ENCODE measurements at places on chromosomes 11 and 22.

- DNase-seq: no peak
These were observed 33.5 kb downstream of the NFRKB start for GRCh38 chr11:129861702-129862522.

GRCh38 chr11:124082371-124082770, 32.9 kb upstream of the VWA5A start:
- no peak for DNase-seq

DNA sequence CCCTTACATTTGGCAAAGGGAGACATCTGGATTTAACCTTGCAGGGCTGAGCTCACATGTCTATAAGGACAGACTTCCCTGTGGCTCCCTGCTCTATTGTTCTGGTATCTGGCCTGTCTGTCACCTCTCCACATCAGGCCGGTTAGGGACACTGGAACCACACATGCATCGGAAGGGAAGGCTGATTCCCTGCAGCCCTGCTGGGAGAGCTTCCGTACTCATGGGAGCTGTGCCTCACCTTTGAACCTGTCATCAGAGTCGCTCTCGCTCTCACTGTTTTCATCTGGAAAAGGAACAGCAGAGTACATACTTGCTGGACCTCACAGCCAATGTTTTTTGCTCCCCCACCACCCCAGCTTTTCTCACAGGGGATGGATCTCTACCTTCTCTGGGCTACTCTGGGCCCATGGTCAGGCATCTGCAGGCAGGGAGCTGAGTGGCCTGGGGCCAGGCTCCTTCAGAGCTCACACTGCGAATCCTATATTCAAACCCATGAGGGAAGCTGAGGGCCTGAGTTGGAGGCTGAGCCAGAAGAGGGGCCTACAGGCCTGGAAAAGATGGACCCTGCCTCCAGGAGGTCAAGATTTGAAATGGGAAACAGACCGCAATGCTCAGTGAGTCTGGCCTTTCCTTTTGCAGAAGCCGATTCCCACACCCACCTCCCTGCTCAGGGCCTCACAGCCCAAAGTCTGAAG, 31.3 kb downstream of the RPL27A start:
- DNase-seq: no peak

DNA sequence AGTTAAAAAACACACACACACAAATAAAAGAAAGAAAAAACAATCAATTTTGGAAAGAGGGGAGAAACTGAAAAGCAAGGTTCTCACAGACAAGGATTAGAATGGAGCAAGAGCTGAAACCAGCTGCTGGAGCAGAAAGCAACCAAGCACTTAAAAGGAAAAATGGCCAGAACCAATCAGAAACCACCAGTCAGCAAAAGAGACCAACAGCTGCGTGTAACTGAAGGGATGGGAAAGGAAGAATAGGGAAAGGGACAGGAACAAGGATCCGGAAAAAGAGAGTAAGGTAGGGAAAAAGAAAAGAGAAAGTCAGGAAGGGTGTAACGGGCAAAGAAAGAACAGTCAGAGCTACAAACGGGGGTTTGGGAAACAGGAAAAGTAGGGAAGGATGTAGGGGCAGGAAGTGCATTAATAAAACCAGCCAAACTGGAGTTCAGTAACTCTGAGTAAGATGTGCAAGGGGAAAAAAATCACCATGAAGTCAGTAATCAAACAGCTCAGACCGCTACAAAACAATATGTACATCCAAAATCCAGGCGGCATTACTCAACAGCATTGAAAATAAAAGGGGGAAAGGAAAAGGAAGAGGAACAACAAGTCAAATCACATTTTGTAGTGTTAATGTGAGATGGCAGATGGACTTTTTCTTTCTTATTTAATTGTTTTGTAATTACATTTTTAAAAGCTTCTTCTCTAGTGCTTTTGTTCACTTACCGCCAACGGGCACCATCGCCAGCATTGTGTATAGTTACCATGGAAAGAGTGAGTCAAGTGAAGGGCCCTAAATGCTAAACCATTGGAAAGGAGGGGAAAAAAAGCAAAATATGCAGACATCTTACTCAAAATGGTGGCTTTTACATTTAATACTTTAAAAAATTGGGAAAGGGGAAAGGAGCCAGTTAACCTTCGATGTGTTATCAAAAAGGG, 49.2 kb downstream of the APOL5 start:
- DNase-seq: no peak

- DNase-seq: no peak
These were observed 23.8 kb upstream of the ALDH3B2 start for GRCh38 chr11:67698247-67698646.

DNA sequence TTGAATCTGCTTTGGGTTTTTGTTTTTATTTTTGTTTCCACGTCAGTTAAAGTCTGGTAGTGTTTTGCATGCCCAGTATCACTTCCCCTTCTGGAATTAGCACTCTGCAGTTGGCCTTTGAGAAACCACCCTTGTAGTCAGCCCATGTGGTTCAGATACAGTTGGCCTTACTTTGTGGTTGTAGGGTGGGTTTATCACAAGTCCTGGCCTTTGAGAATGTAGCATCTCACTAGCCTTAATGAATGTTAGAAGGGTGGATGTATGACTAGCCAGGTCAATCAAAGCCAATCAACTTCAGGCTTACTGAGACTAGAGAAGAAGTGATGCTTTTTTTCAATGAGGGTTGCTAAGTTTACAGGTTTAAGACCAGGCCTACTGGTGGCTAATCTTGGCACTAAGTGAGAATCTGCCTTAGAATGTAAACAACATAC, 19.8 kb downstream of the ARL14EP start:
- no peak for DNase-seq

DNA sequence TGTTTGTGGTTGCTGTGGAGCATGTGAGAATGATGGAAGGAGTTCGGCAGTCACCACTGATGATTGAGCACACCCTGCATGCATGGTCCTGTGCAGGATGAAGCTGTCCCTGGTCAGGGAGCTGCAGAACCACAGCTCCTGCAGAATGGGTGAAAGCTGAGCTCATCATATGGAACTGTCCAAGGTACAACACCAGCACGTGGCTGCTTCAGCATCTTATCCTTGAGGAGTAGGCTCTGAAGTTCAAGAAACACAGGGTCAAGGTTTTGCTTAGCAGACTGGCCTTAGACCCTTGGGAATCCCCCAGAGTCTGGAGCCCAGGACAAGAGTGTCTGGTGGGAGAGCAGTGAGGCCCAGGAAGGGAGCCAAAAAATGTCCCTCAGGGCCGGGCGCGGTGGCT, 182.4 kb upstream of the LARGE1 start:
- no peak for DNase-seq

DNA sequence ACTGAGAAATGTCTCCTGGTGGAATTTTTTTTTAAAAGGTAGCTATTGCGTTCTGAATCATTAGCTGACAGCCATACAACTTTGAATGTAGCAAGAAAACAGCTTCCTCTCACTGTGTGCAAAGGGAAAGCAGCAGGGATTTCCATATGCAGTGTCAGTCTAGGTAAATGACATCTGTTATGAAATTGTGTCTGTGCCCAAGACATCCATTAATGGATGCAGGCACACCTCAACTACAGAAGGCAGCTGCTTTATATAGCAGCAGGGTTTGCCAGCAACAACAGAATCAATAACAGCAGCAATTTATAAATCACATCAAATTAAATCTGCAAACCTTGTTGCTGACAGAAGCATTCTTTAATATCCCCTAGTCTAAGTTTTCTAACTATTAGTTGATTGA, 745.3 kb upstream of the RAG2 start:
- DNase-seq: no peak

DNA sequence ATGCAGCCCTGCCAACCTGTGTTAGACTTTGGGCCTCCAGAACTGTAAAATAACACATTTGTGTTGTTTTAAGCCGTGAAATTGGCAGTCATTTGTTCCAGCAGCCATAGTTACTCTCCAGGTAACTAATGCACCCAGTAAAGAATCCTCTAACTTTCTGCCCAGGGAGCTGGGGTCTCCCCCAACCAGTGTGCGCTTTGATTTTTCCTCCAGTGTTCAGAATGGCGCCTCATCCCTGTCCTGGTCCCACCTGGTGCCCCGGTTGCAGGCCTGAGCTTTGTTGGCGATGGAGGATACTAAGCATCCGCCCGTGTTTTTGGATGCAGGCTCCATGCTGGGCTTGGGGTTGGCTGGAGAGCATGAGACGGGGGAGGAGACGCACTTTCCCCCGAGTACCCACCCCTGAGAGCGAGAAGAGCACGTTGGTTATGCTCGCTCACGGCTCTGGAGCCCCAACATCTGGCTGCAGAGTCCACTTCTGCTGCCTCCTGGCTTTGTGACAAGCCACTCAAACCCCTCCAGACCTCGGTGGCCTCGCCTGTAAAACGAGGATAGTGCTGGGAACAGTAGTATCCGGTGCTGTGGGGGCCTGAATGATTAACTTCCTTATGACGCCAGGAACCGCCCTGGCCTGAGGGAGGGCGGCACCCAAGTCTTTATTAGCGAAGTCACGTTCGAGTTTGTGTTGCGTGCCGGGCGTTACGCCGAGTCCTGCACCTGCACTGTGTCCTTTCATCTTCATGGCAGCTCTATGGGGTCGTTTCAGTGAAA, 25.8 kb downstream of the MRGPRD start:
- DNase-seq: no peak

GRCh38 chr11:78667461-78667860, 92.8 kb upstream of the NARS2 start:
- DNase-seq: no peak

DNA sequence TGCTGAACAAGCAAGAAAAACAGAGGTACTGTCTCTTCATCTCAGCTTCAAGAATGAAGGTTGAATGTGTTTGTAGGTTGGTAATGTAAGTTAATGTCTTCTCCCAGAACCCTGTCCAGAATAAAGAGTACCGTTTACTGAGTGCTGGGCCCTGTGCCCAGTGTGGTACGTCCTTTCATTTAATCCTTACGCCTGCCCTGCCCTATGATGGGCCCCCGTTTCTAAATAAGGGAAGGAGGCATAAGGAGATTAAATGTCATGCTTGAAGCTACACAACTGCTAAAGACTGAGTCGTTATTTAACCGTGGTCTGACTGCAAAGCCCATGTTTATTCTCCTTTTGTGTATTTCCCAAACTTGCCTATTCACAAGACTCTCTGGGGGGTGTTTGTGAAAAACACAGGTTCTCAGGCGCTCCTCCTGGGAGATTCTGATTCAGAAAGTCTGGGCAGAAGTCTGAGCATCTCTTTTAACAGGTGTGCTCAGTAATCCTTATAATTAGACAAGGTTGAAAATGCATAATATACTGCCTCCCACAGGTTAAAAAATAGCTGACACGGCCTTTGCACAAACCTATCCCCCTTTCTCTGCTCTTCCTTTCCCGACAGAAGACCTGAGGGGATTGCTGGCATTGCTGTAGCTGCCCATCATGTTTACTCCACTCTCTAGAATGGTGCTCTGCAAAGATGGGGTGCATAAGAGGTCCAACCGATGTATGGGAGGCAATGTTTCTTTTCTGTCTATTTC, 56.3 kb upstream of the ZBTB44 start:
- no peak for DNase-seq

GRCh38 chr22:37378642-37379058, 48.6 kb downstream of the ELFN2 start:
- no peak for DNase-seq

DNA sequence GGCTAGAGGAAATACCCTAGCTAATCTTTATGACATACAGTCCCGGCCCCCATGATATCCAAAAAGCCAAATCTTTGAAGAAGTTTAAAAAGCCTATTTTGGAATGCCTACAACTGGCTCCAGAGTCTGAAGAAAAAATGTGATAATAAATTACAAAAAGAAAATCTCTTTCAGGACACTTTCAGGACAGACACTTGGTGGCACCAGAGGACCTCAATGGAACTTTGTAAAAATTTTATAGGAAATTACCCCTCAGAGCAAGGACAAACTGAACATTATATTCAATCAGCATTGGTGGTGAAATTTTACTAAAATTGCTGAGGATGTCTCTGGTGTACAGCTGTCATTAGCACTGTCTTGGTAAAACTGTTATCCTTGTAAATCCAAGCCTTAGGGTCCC, 81.0 kb downstream of the CCDC73 start:
- no peak for DNase-seq

DNA sequence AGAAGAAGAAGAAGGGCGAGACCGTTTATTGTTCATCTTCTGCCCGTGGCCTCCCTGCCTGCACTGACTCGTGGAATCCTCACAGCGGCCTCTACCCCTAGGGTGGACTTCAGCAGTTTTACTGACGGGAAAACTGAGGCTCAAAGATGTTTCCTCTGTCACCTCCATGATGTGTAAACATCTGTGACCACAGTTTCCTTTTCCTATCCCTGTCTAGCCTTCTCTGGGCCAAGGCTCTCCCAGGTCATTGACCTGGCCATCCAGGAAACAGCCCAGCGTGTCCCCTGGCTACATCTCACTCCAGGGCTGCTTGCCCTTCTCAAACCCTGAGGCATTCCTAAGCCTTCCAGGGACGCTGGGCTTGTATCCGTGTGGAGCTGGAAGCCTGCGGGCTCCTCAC, 49.0 kb upstream of the GCAT start:
- no peak for DNase-seq

- DNase-seq: no peak
These were observed 434.7 kb downstream of the TBC1D22A start for GRCh38 chr22:47196881-47197772.

- DNase-seq: no peak
These were observed 271.5 kb upstream of the SESN3 start for GRCh38 chr11:95502522-95502921.

DNA sequence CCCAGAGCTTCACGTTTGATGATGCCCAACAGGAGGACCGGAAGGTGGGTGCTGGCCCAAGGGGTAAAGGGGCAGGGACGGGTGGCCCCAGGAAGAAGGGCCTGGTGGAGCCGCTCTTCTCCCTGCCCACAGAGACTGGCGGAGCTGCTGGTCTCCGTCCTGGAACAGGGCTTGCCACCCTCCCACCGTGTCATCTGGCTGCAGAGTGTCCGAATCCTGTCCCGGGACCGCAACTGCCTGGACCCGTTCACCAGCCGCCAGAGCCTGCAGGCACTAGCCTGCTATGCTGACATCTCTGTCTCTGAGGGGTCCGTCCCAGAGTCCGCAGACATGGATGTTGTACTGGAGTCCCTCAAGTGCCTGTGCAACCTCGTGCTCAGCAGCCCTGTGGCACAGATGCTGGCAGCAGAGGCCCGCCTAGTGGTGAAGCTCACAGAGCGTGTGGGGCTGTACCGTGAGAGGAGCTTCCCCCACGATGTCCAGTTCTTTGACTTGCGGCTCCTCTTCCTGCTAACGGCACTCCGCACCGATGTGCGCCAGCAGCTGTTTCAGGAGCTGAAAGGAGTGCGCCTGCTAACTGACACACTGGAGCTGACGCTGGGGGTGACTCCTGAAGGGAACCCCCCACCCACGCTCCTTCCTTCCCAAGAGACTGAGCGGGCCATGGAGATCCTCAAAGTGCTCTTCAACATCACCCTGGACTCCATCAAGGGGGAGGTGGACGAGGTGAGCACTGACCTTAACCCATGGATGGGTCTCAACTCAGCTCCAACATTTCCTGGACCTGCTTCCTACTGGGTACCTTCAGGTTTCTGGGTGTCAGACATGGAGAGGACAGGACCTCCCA, 2.0 kb downstream of the RIC8A start:
- DNase-seq: no peak

GRCh38 chr11:119990309-119991021, 147.4 kb downstream of the TRIM29 start:
- DNase-seq: no peak

DNA sequence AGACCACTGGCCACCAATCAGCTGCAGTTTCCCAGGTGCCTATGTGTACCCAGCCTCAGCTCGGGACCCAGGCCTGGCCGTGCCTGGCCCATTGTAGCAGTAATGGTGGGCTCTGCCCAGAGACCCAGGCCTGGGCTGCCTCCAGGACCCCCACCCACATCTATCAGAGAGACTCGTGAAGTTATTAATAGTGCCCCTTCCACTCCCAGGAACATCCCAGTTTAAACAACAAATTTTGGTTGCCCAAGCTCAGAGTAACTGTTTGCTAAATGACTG, 42.5 kb downstream of the IGLL5 start:
- DNase-seq: no peak

GRCh38 chr11:609341-609811, 6.4 kb downstream of the IRF7 start:
- DNase-seq: no peak

- no peak for DNase-seq
These were observed 200.2 kb downstream of the BRD1 start for GRCh38 chr22:49627217-49628181.
